ENCODE measurements at places on chromosomes 5 and 9.
A peak's percentile ranks its signal among the peaks of the same experiment; 100 is the strongest.

DNA sequence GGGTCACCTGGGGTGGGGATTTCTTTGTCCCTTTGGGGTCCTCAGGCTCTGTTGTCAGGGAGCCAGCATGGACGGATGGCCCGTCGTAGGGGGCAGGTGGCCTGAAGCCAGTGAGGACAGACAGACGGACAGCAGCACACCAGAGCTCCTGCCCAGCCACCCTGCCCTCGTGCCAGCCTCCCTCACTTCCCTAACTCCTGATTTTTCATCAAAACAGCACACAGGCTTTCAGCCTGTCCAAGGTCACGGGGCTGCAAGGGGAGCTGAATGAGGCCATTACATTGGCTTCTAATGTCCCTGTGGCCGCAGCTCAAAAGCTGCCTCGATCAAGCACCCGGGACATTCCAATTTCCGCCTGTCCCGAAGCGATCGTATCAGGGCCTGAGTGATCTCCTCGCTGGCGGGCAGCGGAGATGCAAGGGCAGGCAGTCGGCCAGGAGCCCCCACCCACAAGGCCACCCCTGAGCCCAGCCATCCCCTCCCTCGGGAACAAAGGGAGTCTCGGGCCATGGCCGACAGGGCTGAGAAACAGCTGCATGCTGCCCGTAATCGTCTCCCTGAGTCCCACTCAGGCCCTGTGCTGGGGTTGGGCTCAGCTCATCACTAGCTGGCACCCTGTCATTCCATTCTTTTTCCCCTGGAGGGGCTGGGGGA lies 50.5 kb upstream of the RNU6ATAC start:
- DNase-seq: no peak

GRCh38 chr5:117999939-118000549 lies 988.3 kb downstream of the DTWD2 start:
- DNase-seq: no peak

DNA sequence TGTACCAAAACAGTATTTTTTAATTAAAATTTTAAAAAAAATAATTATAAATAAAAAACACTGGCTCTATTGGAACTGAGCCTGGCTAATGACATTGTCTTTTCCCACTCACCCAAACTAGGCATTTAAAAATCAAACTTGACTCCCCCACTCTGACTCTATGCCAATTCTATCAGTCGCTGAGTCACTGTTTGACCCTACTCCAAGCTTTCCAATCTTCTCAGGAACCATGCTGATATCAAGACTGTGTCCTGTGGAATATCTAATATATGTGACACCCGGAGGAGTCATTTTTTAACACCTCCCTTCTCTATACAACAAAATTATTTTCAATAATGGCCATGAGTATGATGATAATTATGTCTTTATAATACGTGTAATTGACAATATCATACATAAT lies 171.6 kb upstream of the RASEF start:
- DNase-seq: no peak

- no peak for DNase-seq
Observed at GRCh38 chr5:156391139-156391538, 64.2 kb downstream of the SGCD start.

DNA sequence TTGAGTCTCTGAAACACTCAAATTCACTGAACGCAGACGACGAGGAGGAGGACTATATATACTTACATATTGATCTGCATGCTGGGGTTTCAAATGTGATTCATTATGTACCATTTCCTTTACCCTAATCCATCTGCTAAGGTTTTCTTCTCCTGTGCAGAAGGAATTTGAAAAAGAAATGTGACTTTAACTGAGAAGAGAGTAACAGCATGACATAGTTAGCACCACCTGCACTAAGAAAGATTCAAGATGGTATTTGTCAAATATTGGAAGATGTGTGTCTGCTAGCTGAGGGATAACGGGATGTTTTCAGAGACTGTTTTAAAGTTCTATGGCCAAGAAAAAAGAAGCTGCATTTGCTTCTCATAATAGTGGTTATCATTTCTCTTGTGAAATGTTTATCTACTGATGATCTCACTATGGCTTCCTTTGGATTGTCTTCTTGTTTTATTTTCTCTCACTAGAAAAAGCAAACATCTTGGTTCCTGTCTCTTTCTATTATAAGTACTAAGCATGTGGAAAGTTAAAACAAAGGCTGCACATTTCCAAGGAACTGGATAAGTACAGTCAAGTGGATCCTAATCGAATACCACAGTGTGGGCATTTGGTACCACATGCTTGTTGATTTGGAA lies 89.8 kb upstream of the TLE4 start:
- DNase-seq: no peak

- DNase-seq: no peak
Observed at GRCh38 chr9:111037708-111038330, 451 bp downstream of the LPAR1 start.

GRCh38 chr9:91844701-91845291 lies 105.2 kb downstream of the ROR2 start:
- no peak for DNase-seq

- no peak for DNase-seq
Observed at GRCh38 chr9:125591888-125592287, 115.1 kb downstream of the MAPKAP1 start.

DNA sequence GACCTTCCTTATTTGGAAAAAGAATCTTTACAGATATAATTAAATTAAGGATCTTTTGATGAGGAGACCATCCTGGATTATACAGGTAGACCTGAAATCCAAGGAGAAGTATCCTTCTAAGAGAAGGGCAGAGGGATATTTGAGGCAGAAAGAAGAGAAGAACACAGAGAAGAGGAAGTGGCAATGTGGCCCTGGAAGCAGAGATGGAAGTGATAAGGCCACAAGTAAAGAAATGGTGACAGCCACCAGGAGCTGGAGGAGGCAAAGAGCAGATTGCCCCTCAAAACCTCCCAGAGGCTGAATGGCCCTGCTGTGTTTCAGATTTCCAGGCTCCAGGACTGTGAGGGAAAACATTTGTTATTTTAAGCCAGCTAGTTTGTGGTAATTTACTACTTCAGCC lies 93.0 kb upstream of the ANKRD55 start:
- no peak for DNase-seq

GRCh38 chr5:165086465-165086864 lies 1581.0 kb downstream of the MAT2B start:
- no peak for DNase-seq

- no peak for DNase-seq
Observed at GRCh38 chr5:34062419-34062818, 19.4 kb upstream of the C1QTNF3 start.

DNA sequence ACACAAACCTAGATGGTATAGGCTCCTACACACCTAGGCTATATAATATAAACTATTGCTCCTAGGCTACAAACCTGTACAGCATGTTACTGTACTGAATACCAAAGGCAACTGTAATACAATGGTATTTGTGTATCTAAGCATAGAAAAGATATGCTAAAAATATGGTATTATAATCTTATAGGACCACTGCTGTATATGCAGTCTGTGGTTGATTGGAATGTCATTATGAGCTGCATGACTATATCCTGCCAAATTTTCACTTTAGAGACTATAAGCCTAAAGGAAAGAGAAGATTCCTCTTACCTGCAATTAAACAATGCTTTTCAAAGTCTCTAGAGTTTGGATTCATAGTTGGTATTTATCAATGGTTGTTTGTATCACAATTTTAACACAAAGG lies 24.7 kb upstream of the ACOT12 start:
- no peak for DNase-seq

DNA sequence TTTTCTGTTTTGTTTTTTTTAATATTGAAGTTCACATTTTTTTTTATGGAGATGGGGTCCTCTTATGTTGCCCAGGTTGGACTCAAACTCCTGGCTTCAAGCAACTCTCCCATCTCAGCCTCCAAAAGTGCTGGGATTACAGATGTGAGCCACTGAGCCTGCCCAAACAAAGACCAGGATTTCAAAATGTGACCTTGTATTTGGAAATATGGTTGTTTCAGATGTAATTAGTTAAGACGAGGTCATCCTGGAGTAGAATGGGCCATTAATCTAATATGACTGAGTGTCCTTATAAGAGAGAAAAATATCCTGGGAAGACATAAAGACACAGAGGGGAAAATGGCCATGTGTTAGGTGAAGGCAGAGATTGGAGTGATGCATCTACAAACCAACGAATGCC lies 340.5 kb downstream of the RAB3C start:
- DNase-seq: no peak

DNA sequence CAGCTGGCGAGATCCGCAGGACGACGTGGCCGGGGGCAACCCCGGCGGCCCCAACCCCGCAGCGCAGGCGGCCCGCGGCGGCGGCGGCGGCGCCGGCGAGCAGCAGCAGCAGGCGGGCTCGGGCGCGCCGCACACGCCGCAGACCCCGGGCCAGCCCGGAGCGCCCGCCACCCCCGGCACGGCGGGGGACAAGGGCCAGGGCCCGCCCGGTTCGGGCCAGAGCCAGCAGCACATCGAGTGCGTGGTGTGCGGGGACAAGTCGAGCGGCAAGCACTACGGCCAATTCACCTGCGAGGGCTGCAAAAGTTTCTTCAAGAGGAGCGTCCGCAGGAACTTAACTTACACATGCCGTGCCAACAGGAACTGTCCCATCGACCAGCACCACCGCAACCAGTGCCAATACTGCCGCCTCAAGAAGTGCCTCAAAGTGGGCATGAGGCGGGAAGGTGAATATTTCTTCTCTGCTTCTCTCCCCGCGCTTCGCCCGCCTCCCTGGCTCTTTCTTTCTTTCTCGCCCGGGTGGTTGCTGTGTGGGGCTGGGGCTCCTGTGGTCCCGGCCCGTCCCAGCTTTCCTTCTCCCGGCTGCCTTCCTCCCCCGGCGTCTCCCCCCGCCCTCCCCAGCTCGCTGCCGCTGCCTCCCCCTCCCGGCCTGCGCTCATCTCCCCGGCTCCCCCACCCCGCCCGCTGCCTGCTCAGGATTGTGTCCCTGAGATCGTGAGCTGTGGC lies 2.2 kb downstream of the NR2F1 start:
- DNase-seq: no peak

- no peak for DNase-seq
Observed at GRCh38 chr9:134188386-134189144, 24.2 kb upstream of the RNU6ATAC start.

DNA sequence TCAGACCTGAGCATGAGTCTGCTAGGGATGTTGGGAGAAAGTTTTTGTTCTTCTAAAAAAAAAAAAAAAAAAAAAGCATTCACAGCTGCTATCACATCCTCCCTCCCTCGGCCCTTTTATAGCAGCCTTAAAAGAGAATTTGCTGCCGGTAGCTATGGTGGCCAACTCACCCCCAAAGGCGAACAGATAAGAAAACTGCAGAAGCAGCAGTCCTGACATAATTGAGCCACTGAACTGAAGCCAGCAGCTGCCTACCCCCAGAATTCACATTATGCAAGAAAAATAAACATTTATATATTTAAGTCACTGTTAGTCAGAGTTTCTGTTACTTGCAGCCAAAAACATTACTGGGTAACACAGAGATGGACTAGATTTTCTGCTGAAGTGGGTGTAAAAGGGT lies 124.3 kb upstream of the SMARCA2 start:
- DNase-seq: no peak

- no peak for DNase-seq
Observed at GRCh38 chr5:45532826-45533624, 163.2 kb downstream of the HCN1 start.

GRCh38 chr5:6784481-6784880 lies 71.2 kb downstream of the TENT4A start:
- no peak for DNase-seq

- DNase-seq: no peak
Observed at GRCh38 chr9:23764219-23764618, 61.8 kb downstream of the ELAVL2 start.

DNA sequence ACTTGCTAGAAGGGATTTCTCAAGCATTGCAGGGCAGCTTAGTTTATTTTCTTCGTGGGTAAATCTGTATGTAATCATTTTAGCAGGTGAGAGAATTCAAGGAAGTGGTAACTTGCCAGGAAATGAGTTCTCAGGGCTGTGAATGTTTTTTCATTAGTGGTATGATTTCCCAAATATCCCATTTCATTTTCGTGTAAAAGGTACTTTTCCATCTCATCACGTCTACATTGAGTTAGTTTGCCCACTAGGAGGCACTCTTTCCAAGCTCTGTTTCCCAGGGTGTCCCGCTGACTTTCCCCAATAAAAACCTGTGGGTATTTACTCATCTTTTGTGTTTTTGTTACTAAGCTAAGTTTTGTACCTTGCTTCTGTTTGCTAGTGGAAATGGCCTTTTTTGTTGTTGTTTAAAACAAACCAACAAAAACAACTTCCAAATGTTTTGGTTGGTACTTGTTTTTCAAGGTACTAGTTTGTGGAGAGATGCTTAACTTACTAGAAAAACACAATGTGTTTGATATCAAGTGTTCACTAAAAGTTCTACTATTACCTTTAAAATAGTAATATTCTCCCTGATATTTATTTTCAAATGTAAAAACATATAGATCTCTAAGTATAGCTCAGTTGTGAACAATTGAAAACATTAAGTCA lies 373.6 kb downstream of the ADGRV1 start:
- DNase-seq: peak; percentile 29

- DNase-seq: no peak
Observed at GRCh38 chr5:149177339-149177843, 36.1 kb downstream of the ABLIM3 start.

- no peak for DNase-seq
Observed at GRCh38 chr9:4308482-4308881, 8.6 kb upstream of the GLIS3 start.

DNA sequence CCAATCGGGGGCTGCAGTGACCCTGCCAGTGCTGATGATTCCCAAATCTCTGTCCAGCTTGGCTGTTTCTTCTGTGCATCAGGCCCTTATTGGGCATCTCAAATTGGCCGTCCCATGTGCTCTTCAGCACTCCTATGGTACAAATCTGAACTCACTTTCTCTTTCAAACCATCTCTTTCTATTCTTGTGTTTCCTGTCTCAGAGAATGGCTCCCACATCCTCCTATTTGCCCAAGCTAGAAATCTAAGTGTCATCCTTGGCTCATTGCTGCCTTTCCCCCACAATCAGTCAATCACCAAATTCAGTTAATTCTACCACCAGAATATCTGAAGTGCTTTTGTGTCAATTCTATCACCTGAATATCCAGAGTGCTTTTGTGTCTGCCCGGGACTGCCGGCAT lies 336.6 kb downstream of the CWC27 start:
- DNase-seq: no peak

GRCh38 chr9:123102375-123103113 lies 69.1 kb downstream of the GPR21 start:
- DNase-seq: no peak

GRCh38 chr5:170113522-170113900 lies 7.8 kb downstream of the FOXI1 start:
- no peak for DNase-seq

DNA sequence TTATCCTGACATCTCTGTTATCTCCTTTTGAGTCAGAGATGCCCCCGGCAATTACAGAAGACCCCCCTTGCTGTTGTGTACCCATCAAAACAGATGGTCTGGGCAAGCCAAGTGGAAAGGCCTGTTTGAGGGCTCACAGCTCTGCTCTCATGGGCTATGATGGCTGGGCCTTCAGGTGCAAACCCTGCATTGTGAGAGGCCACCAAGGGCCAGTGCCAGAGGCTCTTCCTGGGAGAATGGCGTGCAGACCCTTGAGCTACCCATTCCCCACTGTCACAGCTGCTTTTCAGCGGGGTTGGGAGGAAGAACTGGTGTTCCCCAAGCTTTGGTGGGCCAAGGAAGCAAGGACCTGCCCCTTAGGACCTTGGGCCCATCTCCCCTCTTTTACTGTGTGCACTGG lies 174.7 kb upstream of the PPP1R26 start:
- DNase-seq: no peak
